SK-N-DZ (cell line): ENCODE measurements at places on chromosomes 3 and 15.

- no peak for DNase-seq
Observed at GRCh38 chr3:58723173-58723572, 56.6 kb upstream of the FAM3D start.

DNA sequence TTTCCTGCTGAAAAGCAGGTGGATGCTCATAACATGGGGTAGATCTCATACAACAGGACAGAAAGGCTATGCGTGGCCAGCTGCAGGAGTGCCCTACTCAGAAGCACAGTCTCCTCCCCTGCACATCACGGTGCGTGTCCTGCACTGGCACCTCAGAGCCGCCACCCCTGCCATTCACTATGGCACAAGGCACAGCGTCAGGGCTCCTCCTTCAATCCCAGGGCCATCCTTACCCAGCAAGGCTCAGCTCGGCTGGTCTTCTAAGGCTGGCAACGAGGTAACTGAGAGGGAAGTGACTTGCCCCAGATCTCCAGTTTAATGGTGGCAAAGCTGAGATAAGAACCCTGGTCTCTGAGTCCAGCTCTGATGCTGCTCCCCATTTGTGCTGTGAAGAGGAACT lies 97.1 kb downstream of the CPN2 start:
- peak; percentile 0 for DNase-seq

DNA sequence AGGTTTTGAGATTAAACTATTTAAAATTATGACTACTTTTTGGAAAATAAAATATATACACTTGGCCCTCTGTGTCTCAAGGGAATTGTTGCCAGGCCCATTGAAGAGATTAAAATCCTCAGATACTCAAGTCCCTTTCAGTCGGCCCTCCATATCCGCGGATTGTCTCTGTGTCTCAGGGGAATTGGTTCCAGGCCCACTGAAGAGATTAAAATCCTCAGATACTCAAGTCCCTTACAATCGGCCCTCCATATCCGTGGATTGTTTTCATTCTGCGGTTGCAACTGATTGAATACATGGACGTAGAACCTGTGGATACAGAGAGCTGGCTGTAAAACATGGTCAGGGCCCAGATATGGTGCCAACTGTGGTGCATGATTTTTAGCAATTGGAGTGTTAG lies 15.7 kb upstream of the LRCH3 start:
- peak; percentile 45 for DNase-seq

DNA sequence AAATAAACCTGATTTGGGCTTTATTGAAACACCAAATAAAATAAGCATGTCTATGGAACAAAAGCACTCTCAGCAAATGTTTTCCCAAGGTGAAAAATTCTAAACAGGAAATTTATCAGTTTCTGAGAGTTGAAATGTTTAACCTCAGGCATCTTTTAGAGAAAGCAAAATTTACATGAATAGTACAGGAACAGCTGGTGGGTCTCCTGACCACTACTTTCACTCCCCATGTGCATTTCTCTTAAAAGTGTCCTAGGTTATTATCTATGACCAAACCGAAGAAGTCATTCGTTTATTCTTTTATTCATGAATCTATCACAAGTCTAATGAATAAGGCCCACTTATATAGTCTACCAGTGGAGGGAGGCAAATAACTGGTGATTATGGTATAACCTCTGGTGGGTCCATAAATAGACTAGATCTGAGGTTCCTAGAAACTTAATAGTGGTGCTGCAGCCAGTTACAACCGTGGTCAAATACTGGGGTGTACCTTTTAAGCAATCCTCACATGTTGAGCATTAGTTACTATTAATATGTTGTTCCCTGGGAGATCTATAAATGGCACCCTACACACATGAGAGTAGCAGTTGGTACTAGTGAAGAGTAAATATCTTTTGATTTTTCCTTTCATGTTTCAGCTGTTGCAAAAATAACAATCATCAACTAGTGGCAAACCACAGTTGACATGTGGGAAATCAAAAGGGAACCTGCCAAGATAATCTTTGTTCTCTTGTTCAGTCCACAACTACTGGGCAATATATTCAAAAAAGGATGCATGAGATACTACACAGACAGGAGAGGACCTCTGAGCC lies 169.3 kb upstream of the STAC start:
- DNase-seq, result no peak

GRCh38 chr3:113284453-113285050 lies 73.2 kb downstream of the BOC start:
- no peak for DNase-seq

GRCh38 chr3:11844891-11845290 lies 1.8 kb downstream of the TAMM41 start:
- no peak for DNase-seq

DNA sequence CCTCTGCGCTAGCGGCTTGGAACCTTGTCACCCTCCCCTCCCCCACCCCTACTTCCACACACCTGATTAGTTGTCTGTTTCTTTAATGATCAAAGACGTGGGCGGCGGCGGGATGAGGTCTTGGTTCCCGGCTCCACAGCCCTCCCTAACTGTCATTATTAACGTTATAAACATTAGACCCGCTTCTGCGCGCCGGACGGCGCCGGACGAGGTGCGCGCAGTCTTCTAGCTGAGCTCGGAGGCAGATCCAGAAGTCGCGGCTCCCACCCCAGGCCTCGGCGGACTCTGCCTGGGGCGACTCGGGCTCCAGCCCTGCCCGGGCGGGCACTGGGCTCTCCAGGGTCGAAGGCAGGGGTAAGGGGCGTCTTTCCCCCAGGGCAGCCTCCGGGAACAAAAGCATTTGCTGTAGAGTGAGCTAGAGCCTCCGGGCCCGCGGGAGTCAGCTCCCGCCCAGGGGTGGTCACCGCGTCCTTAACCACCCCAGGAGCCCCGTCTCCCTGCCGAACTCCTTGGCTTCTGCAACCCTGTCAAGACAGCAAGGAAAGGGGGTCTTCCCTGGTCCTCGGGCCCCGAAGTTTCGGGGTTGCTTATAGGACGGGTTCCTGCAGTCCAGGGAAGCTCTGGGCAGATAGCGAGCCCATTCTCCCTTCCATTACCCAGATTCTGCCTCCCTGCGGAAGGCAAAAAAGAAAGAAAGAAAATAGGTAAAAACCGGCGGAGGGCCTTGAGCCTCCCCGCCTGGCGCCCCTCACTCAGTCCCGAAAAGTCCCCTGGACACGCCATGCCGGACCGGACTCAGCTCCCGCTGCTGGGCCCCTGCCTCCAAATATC lies 2.2 kb upstream of the ISLR2 start:
- DNase-seq, result no peak

DNA sequence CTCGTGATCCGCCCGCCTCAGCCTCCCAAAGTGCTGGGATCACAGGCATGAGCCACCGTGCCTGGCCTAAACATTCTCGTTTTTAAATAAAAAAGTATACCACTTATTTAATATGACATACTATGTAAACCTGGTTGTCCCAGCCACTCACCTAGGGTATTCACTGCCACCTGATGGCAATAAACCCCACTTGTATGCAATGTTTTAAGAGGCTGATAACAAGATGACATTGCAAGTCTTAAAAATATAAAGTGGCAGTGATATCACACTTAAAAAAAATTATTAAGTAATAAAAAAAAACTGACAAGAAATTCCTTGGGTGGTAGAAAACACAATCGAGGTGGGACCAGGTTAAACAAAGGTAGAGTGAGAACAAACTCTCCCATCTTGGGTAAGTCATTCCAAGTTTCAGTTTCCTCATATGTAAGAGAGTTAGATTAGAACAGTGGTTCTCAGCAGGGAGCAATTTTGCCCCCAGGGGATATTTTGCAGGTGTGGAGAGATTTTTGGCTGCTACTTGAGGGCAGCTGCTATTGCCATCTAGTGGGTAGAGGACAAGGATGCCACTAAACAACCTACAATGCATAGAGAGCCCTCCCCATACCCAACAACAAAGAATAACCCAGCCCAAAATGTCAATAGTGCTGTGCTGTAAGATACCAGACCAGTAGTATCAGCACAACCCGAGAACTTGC lies 14.5 kb downstream of the ARF4 start:
- no peak for DNase-seq

GRCh38 chr15:61309617-61310016 lies 80.5 kb upstream of the RORA start:
- DNase-seq, result no peak

DNA sequence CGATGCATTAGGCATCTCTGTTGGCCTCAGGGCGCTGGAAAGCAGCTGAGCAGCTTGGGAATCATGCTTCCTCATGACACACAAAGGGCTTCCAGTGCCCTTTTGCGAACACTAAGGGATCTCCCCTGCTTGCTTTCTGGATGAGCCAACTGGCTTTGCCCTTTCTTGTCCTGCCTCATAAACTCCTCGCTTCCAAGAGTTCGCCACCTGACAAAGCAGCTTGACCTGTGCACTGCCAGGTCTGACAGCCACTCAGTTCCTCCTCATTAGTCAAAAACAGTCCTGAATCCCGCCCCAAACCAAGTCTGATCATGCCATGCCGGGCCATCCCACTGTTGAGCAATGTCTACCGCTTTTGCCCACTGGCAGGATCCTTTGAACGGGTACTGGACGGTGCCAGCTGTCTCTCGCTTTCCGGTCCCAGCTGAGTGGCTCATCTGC lies 265.4 kb upstream of the LYSMD4 start:
- DNase-seq, result no peak
